ENCODE measurements at places on chromosomes 7 and 10. TPM values are rescaled to one million over a fixed set of nuclear protein-coding genes. Genes with fewer than 3 reads are reported as not detected.

Gene HOXA6
- total RNA-seq: 1.3 TPM

Gene ASZ1
- total RNA-seq: not detected

Gene ANXA8
- not detected for total RNA-seq

Gene SPRN
- not detected for total RNA-seq

Gene CAMK1D
- 17.0 TPM for total RNA-seq

Gene NXPH1
- total RNA-seq: not detected

Gene BRAT1
- total RNA-seq: 20.5 TPM

Gene NME8
- not detected for total RNA-seq

Gene ZNF365
- 0.49 TPM for total RNA-seq

Gene NACAD
- total RNA-seq: 2.4 TPM

Gene JCAD
- total RNA-seq: 21.7 TPM

Gene FOXI2
- not detected for total RNA-seq

Gene DCLRE1A
- 2.4 TPM for total RNA-seq

Gene MKLN1
- 67.0 TPM for total RNA-seq

Gene MOGAT3
- total RNA-seq: not detected

Gene ERVW-1
- total RNA-seq: not detected

Gene KCNH2
- total RNA-seq: not detected

Gene BLNK
- 12.6 TPM for total RNA-seq

Gene GTF2IRD1
- 6.0 TPM for total RNA-seq

Gene MSS51
- 3.9 TPM for total RNA-seq

Gene METTL27
- 2.1 TPM for total RNA-seq

Gene DLG5
- 59.5 TPM for total RNA-seq

Gene APBB1IP
- 24.3 TPM for total RNA-seq

Gene FAM25A
- not detected for total RNA-seq

Gene MNX1
- total RNA-seq: 0.17 TPM

Gene GIMAP4
- total RNA-seq: 43.9 TPM

Gene TMEM236
- total RNA-seq: 6.0 TPM

Gene ELFN1
- 3.6 TPM for total RNA-seq

Gene GPR15LG
- total RNA-seq: not detected

Gene ABCB8
- 16.3 TPM for total RNA-seq

Gene IDI2
- not detected for total RNA-seq

Gene CTAGE4
- 0.75 TPM for total RNA-seq

Gene ORAI2
- total RNA-seq: 7.8 TPM

Gene CAMK2B
- 5.1 TPM for total RNA-seq

Gene SPDYE2B
- total RNA-seq: not detected

Gene SLC16A9
- total RNA-seq: 0.57 TPM

Gene ODAD2
- not detected for total RNA-seq

Gene DEPP1
- 248 TPM for total RNA-seq

Gene CC2D2B
- total RNA-seq: 2.1 TPM

Gene DCLRE1C
- total RNA-seq: 18.4 TPM

Gene PLEKHS1
- total RNA-seq: not detected

Gene SFRP5
- total RNA-seq: not detected
